ENCODE measurements at places on chromosomes 3 and 15.

DNA sequence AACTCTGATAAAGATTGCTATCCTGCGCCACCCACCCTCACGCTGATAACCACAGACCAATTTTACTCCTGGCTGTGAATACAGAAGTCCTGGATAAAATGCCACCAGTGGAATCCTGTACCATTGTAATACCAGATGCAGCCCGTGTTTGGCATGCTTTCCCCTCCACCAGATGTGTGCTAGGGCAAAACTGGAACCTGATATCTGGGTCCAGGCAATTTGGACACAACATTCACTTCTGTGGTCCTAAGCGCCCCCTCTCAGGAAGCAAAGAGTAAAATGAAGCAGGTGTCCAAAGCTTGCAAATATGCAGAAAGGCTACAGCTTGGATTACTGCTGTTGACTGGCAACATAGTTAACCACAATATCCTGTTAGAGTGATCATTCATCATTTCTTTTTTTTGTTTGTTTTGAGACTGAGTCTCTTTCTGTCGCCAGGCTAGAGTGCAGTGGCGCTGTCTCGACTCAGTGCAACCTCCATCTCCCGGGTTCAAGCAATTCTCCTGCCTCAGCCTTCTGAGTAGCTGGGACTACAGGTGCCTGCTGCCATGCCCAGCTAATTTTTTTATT lies 32.8 kb downstream of the LOXL1 start:
- no peak for DNase-seq

DNA sequence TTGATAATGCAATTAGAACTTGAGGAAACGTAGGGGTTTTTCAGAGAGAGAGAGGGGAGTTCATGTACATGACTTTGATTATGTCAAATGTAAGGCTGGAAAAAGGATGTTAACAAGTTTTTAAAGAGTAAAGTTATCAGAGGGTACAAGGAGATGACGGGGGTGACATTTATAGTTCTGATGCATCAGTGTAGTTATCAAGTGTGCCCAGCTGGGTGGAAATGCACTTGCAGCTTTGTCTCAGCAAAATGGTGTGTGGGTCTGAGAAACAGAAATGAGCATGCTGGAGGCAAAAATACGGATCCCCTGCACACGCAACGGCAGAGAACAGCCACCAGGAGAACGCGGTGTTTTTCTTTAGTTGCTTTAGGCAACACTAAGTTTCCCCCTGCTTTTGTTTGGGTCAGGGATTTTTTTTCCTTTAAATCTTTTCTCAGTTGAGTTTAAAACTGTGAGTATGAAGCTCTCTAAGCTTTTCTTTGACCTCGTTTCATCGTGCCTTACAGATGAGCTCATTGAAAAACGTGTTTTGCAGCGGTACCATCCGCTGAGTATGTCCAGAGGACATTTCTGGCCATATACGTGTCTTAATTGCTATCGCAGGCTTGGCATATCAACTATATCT lies 205.4 kb downstream of the PDZRN3 start:
- DNase-seq, result no peak

DNA sequence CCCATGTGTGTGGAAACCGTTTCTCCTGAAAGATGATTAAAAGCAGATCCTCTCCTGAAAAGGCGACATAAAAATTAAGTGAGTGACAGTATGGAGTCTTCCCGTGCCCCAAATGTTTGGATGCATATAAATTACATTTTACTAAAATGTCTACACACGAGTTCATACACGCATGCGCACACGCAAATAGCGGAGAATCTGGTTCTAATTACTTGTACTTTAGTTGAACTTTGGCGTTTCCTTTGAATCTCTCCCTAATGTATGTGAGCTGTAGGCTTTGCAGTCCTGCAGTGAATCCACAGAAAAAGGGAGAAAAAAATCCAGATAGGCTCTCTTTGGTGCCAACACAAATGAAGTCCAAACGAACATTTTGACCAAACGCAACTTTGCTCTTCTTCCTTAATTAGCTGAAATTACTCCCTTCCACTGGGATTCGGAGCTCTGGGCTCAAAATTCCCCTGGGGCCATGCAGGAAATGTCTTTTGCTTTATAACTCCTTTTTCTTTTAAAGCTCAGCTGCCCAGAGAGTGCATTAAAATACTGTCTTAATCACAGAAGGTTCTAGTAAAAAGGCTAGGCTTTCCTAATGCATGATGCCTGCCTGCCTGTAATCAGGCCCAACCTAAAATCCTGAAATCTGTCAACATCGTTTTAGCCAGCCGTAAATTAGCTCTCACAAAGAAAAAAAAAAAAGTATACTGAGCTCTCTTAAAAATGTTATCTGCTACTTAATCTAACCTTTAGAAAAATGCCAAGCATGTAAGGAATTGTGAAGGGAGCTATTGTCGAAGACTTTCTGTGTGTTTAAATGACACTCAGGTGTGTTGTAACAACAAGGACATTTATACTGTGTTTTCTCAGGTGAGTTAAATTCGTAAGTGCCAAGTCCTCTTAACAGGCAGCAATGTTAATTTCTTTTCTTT lies 26.2 kb downstream of the RARB start:
- DNase-seq, result no peak

GRCh38 chr3:25367025-25367424 lies 61.0 kb upstream of the RARB start:
- no peak for DNase-seq

DNA sequence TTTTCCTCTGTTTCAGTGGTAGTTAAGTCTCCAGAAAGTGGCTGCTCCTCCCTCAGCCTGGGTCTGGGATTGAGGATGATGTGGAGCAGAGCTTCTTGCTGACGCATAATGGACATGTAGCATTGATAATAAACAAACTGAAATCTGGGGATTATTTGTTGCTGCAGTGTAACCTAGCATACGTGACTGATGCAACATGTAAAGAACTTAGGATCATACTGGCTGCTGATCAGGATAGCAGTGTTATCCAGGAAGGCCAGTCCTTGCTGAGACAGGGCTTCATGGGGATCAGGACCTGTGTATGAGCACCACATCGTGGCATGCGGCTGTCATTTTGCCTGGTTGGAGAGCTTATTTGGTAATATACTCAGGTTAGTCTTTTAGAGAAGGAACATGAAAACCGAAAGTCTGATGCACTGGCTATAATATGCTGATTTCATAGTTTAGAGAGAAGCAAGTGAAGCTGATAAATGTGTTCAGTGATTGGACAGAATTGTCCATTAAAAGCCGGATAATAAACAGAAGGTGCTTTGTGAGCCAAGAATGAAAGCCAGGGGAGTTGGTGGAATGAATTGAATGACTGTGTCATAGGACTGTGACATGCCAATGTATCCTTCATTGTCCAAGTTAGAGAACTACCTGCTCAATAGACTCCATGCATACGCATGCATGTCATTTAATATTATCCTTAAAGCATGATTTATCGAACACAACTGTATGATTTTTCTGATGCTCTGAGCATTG lies 4.1 kb downstream of the MINAR1 start:
- DNase-seq, result no peak

DNA sequence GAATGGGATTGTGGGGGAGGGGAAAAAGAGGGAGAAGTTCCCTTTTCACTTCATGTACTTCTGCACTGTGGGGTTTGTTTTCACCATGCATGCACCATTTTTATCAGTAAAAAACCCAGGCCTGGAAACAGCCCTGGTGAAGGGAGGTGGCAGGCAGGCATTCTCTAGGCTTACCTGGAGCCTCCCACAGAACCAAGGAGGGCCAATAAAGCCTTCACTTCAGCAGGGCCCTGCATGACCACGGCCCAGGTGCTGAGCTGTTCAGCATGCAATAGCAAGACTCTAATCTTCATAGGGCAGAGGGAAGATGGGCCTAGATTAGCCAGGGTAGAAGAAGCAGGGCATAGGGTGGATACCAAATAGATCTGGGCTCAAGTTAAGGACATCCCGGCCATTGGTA lies 49.6 kb downstream of the SCN5A start:
- DNase-seq, result no peak

GRCh38 chr3:127419182-127419581 lies 131.3 kb upstream of the PRR20G start:
- DNase-seq, result no peak

DNA sequence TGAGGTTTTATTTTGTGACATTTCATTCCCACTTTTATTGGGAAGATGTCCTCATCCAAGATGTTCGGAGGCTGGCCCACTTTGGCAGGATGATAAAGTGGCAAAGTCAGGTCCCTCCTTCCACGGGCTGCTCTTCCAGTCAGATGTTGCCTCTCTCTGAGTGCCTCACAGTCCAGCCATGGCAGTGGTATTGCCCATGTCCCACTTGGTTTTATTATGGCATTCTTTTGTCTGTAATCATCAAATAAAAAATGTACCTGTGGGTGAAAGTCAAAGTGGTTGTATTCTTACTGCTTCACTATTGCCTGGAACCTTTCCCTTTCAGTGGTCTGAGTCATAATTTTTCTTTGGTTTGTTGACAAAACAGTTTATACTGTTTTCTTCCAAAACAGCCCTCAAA lies 20.2 kb downstream of the ARNT2 start:
- no peak for DNase-seq

DNA sequence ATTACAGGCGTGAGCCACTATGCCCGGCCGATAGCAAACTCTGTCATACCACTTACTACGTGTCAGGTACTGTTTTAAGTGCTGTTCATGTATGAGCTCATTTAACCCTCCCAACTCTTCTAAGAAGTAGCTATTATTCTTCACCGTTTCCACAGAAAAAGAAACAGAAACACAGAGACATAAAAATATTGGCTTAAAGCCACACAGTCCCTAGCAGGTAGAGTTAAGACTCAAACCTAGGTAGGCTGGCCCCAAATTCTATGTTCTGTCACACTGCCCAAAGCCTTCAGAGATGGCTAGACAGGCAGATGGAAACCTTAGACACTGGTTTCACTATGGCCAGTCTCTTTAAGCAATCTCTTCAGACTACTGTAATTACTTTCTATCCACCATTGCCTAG lies 149.8 kb upstream of the KCNMB2 start:
- DNase-seq, result no peak

DNA sequence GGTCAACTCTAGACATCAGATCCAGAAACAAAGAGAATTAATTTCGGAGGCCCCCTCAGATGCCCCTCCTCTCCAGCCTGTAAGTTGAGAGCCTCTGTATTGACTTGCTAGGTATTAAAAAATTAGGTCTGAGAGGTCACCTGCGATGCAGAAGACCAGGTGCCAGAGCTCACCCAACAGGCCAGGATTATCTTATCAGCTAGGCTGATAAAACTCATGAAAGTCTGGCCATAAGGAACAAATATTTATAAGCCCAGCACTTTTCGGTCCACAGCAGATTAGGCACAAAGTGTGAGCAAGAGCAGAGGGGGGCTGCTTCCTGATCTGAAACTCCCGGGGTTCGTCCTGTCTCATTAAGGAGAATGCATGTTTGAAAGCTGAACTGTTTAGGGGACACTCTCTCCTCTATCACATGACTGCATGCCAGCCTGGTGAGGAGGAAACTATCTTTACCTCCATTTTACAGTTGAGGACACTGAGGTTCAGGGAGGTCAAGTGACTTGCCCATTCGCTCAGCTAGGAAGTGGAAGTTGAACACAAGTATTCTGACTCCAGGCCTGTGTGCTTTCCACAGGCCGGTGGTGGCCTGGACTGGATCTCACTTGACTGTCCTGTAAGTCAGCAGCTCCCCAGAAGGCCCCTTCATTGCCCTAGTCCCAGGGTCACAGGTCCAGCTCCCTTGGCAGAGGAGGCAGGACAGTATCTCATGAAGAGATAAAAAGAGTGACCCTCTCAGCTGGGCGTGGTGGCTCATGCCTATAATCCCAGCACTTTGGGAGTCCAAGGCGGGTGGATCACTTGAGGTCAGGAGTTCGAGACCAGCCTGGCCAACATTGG lies 39.6 kb upstream of the MAGEF1 start:
- no peak for DNase-seq

DNA sequence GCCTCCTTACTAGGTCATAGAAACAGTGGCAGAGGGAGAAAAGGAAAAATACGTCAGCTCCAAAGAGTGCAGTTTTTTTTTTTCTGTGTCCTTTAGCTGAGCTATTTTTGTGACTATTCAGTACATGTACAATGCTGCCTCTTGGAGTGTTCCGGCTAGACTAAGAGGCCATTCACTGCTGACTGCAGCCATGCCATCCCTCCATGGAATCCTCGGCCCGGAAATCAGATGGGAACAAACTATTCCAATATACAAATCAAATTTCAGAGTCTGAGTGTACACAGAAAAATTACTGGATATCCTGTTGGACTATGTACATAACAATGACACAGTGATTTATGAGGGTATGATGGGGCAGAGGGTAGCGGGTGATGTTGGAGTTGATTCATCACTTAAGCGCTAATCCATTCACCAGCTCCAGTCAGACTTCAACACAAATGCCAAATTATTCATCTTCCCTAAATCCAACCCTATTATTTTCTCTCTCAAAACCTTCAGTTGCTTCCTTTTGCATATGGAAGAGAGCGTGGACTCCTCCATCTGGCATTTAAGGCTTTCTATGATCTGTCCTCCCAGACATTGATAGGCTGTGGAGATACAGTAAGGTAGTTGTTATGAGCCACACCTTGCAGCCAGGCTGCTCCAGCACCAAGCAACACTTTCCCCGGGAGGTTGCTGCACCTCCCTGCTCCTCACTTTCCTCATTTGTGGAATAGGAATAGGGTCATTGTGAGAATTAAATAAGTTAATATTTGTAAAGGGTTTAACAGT lies 109.1 kb downstream of the LPP start:
- no peak for DNase-seq

- DNase-seq, result no peak
These were observed 176.1 kb upstream of the ZPLD1 start for GRCh38 chr3:102258666-102259227.

DNA sequence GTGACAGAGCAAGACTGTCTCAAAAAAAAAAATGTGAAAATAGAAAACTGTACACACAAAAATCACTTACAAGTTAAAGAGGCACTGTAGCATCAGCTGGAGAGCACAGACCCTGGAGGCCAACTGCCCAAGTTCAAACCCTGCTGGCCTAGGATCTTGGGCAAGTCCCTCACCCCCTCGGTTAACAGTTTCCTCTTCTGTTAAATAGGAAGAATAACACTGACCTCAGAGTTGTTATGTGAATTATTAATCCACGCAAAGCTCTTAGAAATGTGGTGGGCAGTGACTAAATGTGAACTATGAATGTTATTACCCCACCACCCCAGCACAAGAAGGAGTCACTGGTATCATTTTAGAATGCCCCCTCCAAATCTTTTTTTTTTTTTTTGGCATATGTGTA lies 11.2 kb downstream of the CIB1 start:
- no peak for DNase-seq

- DNase-seq, result no peak
These were observed 166.9 kb downstream of the IGF1R start for GRCh38 chr15:98815207-98815606.

DNA sequence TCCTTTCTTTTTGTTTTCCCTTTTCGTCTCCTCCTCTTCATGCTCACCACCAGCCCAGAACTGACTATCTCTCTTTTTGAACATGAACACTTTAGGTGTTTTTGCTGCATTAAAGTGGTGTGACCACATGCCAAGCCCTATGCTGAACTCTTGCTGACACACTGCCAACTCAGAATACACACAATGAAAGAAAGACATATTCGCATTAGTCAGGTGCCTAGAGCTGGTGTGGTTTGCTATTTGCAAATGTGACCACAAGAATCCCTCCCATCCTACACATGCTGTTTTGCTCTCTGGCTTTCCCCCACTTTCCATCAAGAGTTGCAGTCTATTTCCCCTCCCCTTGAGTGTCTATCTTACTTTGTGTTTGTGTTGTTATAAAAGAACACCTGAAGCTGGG lies 967.8 kb upstream of the CFAP20DC start:
- DNase-seq, result peak; percentile 10

Measured in stimulated activated CD4-positive, alpha-beta T cell treated with anti-CD3 and anti-CD28 coated beads, Interleukin-4, amount 100 ng/mL, for 4 hours (primary cell).